ENCODE measurements at places on chromosomes 2 and 18.

GRCh38 chr2:193496786-193497185 lies 1302.1 kb upstream of the TMEFF2 start:
- no peak for DNase-seq

DNA sequence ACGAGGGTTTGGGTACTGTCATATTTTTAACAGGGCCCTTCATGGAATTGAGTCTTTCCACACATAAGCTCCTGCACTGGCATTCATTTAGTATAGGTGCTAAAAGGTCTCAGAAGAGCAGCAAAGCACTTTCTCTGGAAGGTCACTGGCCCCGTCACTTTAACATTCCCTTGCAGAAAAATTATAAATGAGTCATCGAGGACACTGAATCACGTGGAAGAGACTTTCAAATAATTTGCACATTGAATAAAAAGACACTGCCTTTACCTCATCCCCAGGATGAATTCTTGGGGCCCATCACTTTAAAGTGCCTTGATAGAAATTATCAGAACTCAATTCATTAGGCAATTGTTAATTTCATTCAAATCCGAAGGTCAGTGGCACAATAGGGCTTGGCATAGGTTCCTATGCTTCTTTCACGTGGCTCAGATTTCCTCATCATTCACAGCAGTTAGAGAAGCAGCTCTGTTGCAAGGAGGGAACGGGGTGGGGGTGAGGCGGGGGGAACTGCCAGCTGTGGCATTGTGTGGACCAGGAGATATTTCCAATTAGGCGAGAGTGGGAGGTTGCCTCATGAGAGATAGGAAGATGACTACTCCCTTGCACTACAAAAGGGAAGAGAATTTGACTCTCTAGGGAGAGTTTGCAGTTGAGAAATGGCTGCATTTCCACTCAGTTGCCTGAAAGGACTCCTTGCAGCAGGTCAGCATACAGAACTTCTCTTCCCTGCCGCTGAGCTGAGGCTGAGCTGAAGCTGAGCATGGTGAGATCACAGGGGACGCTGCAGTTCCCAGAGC lies 86.3 kb upstream of the NPAS2 start:
- DNase-seq: no peak

GRCh38 chr2:172770887-172771286 lies 35.2 kb downstream of the RAPGEF4 start:
- DNase-seq: no peak

- no peak for DNase-seq
These were observed 6.5 kb downstream of the NAGK start for GRCh38 chr2:71074893-71075395.

DNA sequence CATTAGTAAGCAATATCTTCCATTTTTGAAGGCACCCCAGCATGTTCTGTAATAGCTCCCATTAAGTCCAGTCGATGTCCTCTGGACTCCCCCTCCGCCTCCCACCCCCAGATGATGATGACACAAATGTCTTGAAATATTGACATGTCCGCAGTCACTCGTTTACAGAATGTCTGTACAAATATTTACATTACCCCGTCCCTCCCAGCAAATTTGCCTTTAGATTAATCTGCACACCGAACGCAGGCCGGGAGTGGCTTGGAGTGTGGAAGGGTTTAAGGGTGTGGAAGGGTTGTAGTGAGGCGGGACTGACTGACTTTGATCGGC lies 853 bp upstream of the OSBPL6 start:
- DNase-seq: no peak

GRCh38 chr2:212109792-212110680 lies 428.6 kb downstream of the ERBB4 start:
- DNase-seq: no peak

GRCh38 chr2:20404950-20405349 lies 41.9 kb upstream of the RHOB start:
- no peak for DNase-seq

- no peak for DNase-seq
These were observed 29.3 kb downstream of the NHEJ1 start for GRCh38 chr2:219131327-219131726.

DNA sequence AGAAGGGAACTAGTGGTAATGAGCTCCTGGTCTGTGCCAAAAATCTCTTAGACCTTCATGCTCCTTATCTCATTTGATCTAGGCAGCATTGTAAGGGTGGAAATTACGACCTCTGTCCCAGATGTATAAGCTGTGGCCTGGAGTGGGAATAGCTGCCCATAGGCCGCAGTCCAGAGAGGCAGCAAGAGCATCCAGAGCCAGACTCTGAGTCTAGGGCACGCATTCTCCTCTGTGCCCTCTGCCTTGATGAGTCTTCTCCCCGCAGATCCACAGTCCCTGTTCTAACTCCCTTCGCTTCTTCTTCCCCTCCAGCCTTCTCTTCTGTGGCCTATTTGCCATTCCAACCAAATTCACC lies 304.6 kb downstream of the MYCN start:
- DNase-seq: no peak

GRCh38 chr2:3864943-3865865 lies 161.8 kb downstream of the DCDC2C start:
- DNase-seq: no peak

GRCh38 chr2:113281910-113282746 lies 3.4 kb upstream of the PAX8 start:
- DNase-seq: no peak

DNA sequence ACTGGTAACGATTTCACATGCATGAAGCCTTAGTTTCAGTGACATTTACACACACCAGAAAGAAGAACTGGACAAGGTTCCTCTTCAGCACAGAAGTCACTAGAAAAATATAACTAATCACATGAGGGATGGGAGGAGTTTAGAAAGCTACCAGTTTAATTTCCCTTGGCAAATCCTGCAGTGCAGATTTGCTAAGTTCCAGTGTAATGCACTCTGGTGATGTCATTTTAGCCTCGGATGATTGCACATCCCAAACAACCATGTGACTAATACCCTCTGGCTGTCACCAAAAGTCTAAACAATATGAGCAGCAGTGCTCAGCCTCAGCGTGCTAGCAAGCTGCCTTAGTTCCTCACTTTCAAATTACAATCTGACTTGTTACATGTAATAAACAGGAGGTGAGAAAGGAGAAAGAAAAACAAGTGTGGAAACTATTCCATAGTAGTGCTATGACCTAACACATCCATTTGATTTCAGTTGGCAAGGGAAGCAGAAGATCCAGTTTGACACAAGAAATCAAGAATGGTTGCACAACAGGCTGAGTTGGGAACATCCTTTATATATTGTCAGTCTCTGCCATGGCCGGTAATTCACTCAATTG lies 35.3 kb upstream of the PPP1CB start:
- no peak for DNase-seq

- DNase-seq: no peak
These were observed 54.8 kb upstream of the STRN start for GRCh38 chr2:37020887-37021796.

DNA sequence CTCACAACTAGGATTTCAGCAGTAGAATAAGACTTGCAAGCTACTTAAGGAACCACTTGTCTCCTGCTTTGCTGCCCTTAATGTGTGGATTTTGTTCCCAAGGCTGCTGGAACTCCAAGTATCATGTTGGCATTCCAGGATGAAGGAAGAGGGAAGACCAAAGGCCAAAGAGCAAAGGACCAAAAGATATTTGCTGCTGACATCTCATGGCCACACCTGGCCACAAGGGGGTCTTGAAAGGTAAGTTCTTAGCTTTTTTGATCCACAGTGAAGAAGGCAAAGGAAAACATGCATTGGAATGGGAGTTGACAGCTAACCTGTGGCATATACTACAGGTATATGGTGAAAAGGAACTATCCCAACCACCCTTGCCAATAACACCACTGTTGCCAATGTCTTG lies 3.9 kb upstream of the MATN3 start:
- no peak for DNase-seq

DNA sequence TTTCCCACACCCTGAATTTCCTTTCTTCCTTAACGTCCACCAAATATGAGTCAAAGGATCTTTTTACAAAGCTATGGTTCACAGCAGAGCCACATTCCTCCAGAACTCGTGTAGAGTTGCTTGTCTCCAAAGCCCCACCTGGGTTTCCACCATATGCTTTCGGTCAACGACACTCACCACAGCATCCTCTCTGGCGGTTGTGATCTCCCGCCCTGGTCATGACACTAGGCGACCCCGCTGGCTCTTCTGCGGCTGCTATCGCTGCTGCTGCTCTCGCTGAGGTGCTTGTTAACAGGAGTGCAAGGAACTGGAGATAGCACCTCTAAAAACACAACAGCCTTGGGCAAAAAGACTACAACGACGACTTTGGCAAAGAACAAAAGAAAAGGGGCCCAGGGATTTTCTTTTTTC lies 340 bp downstream of the SLC40A1 start:
- DNase-seq: no peak

DNA sequence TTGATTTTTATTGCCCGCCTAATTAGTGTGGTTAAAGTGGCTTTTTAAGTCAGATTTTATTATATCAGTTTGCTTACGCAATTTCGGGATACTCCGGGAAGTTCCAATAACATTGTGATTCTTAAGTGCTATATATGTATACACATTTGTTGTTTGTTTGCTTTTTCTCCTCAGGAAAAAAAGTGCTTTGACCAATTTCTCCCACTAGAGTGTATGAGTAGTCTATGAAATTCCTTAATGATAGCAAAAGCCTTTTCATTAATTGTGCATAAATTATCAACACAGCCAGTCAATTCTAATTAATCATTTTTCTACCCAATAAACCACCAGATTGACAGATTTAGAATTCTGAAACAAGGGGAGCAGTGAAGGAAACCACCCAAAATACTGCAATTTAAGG lies 172.2 kb downstream of the DPP10 start:
- no peak for DNase-seq
